ENCODE measurements at places on chromosomes 3 and 15. TPM values are rescaled to one million over a fixed set of nuclear protein-coding genes. Genes with fewer than 3 reads are reported as not detected.

The TMEM87A gene
- 16.4 TPM for total RNA-seq

The WNT7A gene
- not detected for total RNA-seq

The CYP1A1 gene
- 0.45 TPM for total RNA-seq

The DUOXA2 gene
- total RNA-seq = not detected

The PEX5L gene
- total RNA-seq = 0.57 TPM

The MAGI1 gene
- total RNA-seq = 37.5 TPM

The ISLR gene
- total RNA-seq = 11.1 TPM

The TRIM59 gene
- total RNA-seq = 0.40 TPM

The PLEKHO2 gene
- 8.5 TPM for total RNA-seq

The SNX22 gene
- 5.6 TPM for total RNA-seq

The STAC gene
- 0.69 TPM for total RNA-seq

The LRRC3B gene
- total RNA-seq = 0.10 TPM

The CPN2 gene
- total RNA-seq = 0.40 TPM

The MST1 gene
- total RNA-seq = 6.6 TPM

The TF gene
- total RNA-seq = 3.3 TPM

The XRN1 gene
- total RNA-seq = 20.3 TPM

The FEZF2 gene
- total RNA-seq = not detected

The TADA3 gene
- total RNA-seq = 45.9 TPM

The CD86 gene
- 4.4 TPM for total RNA-seq

The C15orf62 gene
- not detected for total RNA-seq

The FBLN2 gene
- 53.8 TPM for total RNA-seq

The GOLGA8J gene
- not detected for total RNA-seq

The LRRC34 gene
- total RNA-seq = 1.6 TPM

The KLHL40 gene
- 0.12 TPM for total RNA-seq

The LDHAL6B gene
- not detected for total RNA-seq

The LMCD1 gene
- 37.9 TPM for total RNA-seq

The CSPG5 gene
- 0.59 TPM for total RNA-seq

The OR4F15 gene
- total RNA-seq = not detected

Data from left ventricle myocardium superior (tissue), 1 donor.